ENCODE measurements at places on chromosomes 3 and 15.

DNA sequence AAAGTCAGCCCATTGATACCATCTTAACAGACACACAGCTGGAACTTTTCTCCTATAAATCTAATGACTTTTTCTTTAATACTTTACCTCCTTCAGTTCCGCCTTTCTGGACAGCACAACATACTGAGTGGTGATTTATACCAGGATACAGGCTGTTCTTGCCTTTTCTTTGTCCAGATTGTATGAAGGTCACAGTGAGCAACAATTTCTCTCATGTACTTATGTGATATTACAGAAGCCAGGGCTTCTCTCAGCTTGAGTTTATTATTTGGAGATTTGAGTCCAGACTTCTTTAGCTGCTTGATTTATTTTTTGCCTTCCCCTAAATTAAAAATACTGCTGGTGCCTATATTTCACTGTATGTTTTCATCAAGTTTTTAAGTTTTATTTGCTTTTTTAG lies 976.0 kb downstream of the ROBO2 start:
- DNase-seq: no peak

- DNase-seq: no peak
These were observed 41.4 kb downstream of the MUC20 start for GRCh38 chr3:195762249-195762585.

- no peak for DNase-seq
These were observed 114.5 kb downstream of the NUP210 start for GRCh38 chr3:13305623-13306022.

GRCh38 chr15:37582852-37583251 lies 351.6 kb upstream of the TMCO5A start:
- no peak for DNase-seq

All from GM04504 (cell line).